NCI-H510A treated with DMSO at 0.1 percent for 48 hours (cell line): ENCODE measurements at places on chromosomes 12 and 14.

GRCh38 chr12:48739618-48740269, 23.2 kb upstream of the CCNT1 start:
- no peak for DNase-seq

DNA sequence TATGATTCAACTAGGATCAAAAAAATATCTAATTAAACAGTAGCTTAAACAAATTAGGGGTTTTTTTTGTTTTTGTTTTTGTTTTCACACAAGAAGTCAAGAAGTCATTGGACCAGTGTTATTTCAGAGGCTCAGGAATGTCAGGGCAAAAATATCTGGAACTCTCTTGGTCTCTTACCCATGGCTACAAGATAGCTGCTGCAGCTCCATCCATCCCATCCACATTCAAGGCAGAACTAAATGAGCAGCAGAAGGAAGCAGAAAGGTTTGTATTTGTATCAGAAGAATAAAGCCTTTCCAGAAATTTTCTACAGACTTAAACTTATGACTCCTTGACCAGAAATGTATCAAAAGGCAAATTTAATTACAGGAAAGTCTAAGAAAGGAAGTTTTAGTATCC, 33.8 kb upstream of the BCL2L14 start:
- DNase-seq, result no peak

DNA sequence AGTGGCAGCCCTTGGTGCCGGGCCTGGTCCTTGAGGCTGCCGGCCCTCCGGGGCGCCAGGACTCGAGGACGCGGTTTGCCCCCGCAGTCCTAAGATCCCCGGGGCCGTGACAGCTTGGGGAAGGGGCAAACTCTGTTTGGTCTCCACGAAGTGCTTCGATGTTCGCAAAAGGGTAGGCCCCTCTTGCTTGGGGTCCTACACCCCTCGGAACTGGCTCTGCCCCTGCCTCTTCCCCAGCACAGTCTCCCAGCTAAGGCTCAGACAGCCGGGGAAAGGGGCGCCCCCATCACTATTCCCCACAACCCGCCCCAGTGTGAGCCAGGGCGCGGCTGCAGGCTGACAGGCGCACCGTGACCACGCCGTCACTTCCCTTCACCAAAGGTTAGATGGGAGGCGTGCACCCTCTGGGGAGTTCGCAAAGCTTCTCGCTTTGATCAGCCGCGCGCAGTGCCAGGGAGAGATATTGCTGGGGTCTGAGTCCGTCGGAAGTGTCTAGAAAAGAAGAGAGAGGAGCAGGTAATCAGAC, 7.2 kb upstream of the OTX2 start:
- no peak for DNase-seq

GRCh38 chr12:10235761-10236631, 23.3 kb downstream of the GABARAPL1 start:
- peak; percentile 46 for DNase-seq

DNA sequence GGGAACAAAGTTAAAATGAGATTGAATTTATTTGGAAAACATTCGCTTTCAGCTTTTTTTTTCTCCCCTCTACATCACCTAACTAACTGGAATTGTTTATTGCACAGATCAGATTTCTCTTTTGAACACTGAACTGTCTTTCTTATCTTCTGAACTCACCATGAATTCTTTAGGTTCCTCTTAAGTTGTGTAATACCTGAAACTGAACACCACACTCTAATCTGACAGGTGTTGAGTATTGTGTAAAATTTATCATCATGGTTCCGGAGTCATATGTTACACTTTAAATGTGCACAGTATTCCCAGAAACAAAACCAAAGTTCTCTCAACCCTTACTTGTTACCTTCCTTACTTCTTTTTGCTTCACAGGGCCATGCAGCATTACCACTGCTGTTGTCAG, 66.8 kb downstream of the TGFB3 start:
- DNase-seq, result peak; percentile 13

DNA sequence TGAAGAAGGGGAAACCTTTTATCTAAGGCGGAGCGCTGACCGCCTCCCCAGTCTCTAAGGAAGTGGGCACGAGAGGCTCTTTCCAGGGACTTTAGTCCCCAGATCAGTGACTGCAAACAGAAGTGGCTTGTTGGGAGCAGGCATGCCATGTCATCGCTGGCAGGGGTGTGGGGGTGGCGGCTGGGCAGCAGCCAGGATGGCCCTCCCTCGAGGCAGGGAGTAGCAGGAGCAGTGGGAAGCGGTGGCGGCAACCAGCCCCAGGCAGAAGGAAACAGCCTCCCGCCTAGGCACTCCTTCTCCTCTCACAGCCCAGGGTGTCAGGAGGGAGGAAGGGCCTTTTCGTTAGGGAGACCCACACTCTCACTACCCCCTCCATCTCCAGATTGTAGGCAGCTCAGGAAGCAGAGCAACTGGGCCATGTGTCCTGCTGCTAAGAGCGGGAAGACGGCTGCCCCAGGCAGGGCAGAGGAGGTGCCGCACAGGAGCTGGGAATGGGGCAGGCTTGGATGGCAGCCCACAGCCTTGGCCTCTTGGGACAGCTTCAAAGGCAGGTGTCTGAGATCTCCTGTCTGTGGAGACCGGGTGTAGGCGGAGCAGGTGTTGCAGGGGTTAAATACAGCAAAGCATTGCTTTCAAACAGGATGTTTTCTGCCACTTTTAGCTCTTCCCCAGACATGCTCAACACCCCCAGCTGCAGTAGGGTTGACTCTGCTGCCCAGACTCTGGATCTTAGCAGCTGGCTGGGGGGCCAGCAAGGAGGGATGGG, 21.8 kb downstream of the VDR start:
- no peak for DNase-seq

GRCh38 chr14:20971705-20972021, 16.4 kb downstream of the RNASE2 start:
- no peak for DNase-seq
